ENCODE measurements at places on chromosomes 12 and 14.

DNA sequence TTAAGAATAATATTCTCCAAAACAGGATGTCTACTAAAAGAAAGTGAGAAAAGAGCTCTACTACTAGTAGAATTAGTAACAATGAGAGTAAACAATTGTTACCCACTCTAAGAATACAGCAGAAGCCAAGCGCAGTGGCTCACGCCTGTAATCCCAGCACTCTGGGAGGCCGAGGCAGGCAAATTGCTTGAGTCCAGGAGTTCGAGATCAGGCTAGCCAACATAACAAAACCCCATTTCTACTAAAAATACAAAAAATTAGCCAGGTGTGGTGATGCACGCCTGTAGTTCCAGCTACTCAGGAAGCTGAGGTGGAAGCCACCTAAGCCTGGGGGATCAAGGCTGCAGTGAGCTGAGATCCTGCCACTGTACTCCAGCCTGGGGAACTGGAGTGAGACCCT is 4.7 kb downstream of the DNAJC14 start:
- no peak for DNase-seq

GRCh38 chr12:12451098-12451497 is 94.2 kb downstream of the BORCS5 start:
- DNase-seq, result no peak

DNA sequence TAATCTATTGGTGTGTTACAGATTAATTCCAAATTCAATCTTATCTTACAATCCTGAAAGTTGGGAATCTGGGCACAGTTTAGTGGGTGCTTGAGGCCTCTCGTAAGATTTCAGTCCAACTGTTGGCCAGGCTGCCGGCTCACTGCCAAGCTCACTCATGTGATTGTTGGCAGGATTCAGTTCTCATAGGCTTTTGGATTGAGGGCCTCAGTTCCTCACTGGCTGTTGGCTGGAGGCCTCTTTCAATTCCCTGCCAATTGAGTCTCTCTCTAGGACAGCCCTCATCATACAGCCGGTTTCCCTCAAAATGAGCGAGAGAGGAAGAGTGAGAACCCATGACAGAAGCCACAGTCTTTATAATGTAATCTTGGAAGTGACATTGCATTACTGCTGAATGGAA is 123.5 kb upstream of the FBXO33 start:
- DNase-seq, result no peak

DNA sequence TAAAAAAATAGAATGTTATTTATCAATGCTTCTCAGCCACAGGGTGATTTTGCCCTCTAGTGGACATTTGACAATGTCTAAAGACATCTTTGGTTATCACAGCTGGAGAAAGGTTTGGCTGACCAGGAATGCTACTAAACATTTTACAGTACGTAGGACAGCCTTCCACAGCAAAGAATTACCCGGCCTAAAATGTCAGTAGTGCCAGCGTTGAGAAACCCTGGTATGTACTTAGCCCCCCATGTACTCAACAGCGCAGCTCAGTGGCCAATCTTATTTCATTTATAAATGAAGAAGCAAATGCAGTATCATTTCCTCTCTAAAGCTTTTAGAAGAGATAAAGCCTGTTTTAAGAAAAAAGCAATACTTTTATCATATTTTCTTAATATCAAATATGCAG is 5.8 kb downstream of the MARK3 start:
- DNase-seq, result no peak

DNA sequence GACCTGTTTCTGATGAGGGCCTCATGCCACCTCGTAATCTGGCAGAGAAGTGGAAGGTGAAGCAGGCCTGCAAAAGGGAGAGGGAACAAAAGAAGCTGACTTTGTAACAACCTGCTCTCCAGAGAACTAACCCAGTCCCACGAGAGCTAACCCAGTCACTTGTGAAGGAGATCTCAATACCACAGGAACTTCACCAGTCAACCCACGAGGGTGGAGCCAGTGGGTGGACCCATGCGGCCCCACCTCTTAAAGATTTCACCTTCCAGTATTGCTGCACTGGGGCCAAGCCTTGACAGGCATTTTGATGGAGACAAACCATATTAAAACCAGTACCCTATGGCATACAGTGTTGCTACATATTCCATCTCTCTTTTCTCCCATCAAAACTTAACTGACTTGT is 55.1 kb downstream of the SERPINA10 start:
- DNase-seq, result no peak

GRCh38 chr12:34393086-34393820 is 371.0 kb downstream of the ALG10 start:
- no peak for DNase-seq

GRCh38 chr14:42173206-42173605 is 566.5 kb downstream of the LRFN5 start:
- no peak for DNase-seq

GRCh38 chr14:104355101-104356019 is 217.0 kb downstream of the KIF26A start:
- no peak for DNase-seq

Data from SIG-M5 (cell line).